ENCODE measurements at places on chromosomes 5 and 9.

DNA sequence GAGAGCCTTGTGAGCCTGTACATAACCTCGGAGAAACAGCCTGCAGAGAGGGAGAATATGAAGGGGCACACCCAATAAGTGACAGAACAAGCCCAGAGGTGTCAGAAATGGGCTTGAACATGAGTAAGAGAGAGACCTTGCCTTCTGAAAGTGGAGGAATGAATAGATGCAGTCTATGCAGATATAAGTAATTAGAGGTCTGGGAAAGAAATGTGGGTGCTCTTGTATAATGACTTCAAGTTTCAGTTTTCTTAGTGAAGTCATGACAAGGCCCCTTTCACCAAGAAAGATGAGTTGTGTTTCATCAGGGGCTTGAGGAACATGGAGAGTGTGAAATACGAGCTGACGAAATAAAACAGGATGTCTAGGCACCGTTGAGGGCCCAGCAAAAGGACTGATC lies 15.1 kb downstream of the GRAMD2B start:
- DNase-seq = no peak

- no peak for DNase-seq
These were observed 15.0 kb downstream of the GFPT2 start for GRCh38 chr5:180338001-180338707.

GRCh38 chr9:35801328-35802128 lies 10.1 kb downstream of the NPR2 start:
- DNase-seq = no peak

DNA sequence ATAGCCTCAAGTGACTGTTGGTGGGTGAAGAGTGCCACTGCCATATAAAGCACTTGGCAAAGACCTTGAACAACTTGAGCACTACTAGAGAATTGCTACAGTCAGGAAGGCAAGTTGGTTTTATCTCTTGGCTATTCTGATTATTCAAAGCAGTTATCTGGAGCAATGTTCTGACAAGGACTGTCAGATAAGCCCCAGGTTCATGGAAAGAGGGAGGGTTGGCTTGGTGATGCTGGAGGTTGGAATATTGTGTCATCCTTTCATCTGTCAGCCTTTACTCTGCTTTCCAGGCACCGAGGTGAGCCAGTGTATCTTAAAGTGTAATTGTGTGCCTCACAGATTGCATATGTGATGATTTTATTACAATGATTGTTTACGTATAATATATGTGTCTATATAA lies 548.4 kb upstream of the ZNF608 start:
- DNase-seq = no peak

GRCh38 chr5:83322273-83322924 lies 149.1 kb upstream of the VCAN start:
- DNase-seq = no peak

DNA sequence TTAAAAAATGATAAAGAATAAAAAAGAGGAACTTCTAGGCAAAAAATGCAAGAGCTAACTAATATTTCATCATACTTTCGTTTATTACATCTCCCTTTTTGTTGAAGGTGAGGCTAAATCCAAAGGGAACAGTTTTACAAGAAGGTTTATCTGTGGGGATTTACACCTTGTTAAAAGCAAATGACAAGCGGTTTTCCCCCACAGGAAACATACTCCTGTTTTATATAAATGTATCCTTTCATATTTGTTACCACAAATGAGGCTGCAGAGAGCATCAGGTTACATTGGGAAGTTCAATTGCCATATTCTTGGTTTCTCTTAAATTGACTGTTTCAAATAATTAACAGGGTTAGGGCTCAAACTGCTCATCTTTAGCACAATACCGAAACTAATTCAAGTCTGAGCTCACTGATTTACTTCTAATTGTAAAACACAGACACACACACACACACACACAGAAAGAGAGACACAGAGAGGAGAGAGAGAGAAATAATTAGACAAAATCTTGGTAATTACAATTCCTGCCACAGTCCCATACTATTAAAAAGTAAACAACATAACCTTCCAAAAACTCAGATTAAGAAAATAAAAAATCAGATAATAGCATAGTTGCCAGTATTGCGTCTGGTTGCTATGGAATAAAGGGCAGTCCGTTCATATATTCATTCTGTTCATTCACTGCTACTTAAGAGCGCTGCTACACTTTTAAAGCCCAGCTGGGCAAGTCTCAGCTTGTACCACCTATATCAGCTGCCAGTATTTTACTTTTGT lies 17.1 kb downstream of the RFX3 start:
- no peak for DNase-seq

DNA sequence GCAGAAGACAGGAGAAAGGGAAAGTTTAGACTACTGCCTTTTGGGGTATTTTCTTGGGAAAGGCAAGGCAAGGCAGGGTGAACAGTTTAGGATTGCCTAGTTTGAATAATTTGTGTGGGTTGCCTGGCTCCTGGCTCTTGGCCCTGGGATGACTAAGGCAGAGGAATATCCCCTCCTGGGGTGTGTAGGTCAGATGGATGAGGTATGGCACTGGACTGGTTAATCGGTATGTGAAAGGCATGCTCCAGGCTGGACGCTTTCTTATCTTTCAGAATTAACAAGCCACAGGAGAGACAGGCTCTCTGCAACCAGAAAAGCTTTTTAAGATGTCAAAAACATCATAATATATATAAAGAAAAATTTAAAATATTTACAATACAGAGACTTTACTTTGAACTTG lies 58.6 kb downstream of the STARD4 start:
- DNase-seq = no peak

- no peak for DNase-seq
These were observed 5.9 kb downstream of the HDHD3 start for GRCh38 chr9:113370806-113371325.

GRCh38 chr9:94511134-94511954 lies 43.5 kb upstream of the PCAT7 start:
- no peak for DNase-seq

GRCh38 chr5:137195483-137195882 lies 303.6 kb downstream of the SPOCK1 start:
- DNase-seq = no peak

- no peak for DNase-seq
These were observed 115.3 kb upstream of the PCSK5 start for GRCh38 chr9:75775166-75775565.

DNA sequence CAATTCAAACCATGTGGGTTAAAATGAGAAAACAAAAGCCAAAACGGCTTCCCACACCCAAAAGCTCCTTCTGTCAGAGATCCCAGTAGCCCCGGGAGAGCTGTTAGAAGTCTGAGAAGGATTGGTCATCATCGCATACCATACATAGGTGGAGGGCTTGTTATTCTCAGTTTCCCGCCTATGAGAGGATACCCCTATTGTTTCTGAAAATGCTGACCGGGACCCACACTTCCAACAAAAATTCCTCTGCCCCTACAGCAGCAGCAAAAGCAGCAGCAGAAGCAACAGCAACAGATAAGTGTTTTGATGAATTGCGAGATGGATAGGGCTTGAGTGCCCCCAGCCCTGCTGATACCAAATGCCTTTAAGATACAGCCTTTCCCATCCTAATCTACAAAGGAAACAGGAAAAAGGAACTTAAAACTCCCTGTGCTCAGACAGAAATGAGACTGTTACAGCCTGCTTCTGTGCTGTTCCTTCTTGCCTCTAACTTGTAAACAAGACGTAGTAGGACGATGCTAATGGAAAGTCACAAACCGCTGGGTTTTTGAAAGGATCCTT lies at the start of gene TEK:
TSS of gene TEK (plus strand) at position 245 of the 561 bp plus-strand sequence. CDS start 366 bp downstream, outside the sequence.
- no peak for DNase-seq

DNA sequence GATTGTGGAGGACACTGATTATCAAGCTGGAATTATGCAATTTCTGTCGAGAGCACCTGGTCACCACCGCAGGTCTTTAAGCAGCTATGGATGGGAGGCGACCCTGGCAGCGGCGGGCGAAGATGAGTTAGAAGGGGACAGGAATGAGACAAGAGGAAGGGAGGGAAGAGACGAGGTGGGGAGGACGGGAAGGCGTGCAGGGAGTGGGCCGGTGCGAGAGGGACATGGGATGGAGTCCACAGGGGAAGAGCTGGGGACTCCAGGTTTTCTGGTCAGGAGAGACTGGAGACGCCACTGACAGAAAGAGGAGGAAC lies 192.3 kb downstream of the MELK start:
- no peak for DNase-seq

- no peak for DNase-seq
These were observed 189.9 kb downstream of the NSG2 start for GRCh38 chr5:174235221-174236011.

GRCh38 chr5:123012321-123012720 lies 24.2 kb downstream of the PPIC start:
- DNase-seq = no peak

- DNase-seq = no peak
These were observed 2.2 kb upstream of the PLPP7 start for GRCh38 chr9:131287359-131287758.

- DNase-seq = no peak
These were observed 43.0 kb upstream of the SLC46A2 start for GRCh38 chr9:112933696-112934095.

DNA sequence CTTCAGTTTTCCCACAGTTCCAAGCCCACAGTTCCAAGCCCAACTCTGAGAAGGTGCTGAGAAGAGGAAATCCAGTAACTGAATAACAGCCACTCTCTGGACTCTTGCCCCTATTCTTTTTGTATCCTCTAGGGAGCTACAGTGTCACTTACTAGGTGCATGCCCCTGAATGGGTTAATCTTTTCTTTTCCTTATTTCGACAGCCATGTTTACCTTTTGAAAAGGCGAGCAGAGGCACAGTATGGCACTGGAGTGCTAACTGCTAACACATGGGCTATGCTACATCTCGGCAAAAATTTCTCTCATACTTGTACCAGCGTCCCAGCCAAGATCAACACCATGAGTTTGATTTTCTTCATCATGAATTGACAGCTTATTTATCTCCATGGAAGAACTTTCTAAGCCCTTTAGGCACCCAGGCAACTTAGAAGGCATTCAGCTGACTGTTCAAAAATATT lies 222.6 kb downstream of the EBF1 start:
- DNase-seq = no peak

DNA sequence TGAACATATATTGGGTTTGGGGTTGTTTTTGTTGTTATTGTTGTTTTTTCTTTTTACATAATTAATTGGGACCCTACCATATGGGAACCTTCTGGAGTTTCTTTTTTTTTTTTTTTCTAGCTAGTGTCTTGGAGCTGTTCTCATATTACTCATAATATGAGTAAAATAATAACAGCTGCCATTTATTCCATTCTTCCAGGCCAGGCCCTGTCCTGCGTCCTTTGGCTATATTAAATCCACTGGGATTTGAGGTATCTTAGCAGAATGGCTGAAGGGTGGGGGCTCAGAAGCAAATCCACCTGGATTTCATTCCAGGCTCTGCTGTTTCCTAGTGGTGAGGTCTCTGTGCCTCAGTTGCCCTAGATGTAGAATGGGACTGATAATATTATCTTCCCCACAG lies 47.2 kb upstream of the RPL26L1 start:
- DNase-seq = no peak

DNA sequence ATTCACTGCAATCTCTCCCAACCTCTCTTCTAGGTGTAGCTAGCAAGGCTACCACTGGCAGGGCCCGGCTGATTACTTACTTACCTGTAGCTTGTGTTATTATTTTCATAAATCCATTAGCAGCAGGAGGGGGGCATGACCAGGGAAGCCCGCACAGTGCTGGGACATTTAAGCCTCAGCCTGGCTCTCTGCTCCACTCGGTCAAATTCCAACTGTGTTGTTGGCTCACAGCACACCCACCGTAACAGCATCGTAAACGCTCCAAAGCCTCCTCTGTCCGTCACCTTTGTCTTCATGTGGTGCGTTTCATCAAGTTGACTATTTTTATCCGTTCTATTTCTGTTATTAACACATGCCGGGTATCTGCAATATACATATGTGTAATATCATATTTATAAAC lies 264.7 kb downstream of the NSG2 start:
- no peak for DNase-seq

DNA sequence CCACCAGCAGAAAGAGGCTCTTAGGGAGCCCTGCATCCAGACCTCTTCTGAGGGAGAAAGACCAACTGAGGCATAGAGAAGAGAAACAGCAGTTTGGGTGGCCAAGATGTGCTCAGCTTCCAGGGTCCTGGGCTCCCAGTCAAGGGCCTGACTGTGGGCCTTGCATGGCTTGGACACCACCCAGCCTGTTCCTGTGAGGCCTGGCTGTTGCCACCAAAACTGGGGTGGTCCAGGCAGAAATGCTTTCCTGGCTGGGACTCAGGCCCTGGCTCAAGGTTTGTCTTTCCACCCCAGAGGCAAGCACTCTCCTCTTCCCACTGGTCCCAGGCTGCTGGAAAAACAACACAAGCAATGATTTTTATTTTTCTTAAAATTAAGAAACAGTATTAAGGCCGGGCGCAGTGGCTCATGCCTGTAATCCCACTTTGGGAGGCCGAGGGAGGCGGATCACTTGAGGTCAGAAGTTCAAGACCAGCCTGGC lies 13.3 kb downstream of the MYOZ3 start:
- DNase-seq = no peak

DNA sequence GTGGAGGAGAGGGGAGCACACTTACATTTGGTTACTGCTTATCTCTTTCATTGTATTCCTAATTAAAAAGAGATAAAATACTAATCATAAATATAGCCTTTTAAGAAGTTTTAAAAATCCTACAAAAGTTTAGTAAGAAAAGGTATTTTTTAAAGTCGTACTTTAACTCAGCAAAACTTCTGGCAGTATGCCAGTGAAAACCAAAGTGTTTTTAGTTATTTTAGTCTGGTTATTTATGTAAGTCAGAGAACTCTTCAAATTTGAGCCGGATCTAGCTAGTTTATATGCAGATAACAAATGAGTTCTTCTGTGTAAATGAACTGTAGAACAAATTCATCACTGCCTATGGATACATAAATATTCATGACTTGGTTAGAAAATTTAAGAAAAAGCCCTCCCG lies 36.5 kb upstream of the ANKDD1B start:
- no peak for DNase-seq

GRCh38 chr9:37995348-37995737 lies 73.7 kb downstream of the SHB start:
- DNase-seq = no peak

- no peak for DNase-seq
These were observed 734 bp downstream of the SKP1 start for GRCh38 chr5:134175921-134176510.

- no peak for DNase-seq
These were observed 246.0 kb downstream of the CWC27 start for GRCh38 chr5:65014769-65015168.

DNA sequence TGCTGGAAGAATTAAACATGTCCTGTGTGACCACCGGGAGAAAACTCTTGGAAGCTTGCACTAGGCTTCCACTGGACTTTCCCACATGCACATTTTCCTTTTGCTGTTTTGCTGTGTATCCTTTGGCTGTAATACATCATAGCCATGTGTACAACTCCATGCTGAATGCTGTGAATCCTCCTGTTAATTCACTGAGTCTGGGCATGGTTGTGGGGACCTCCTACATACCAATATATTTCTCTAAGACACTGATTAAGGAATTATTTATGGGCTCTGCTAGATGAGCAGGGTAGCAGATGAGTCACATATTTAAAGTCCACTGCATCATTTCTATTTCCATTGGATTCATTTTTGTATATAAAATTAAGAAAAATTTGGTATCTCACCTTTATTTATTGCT lies 220.1 kb downstream of the CYLC2 start:
- no peak for DNase-seq

- DNase-seq = no peak
These were observed 56.2 kb upstream of the FTMT start for GRCh38 chr5:121795511-121795910.

GRCh38 chr9:99257723-99258389 lies 35.8 kb downstream of the SEC61B start:
- DNase-seq = no peak
